ENCODE measurements at places on chromosomes 6 and 20.
A peak's percentile ranks its signal among the peaks of the same experiment; 100 is the strongest.

- DNase-seq: no peak
Observed at GRCh38 chr20:11227602-11228001, 553.8 kb upstream of the JAG1 start.

GRCh38 chr6:41939176-41939847 lies 2.3 kb downstream of the CCND3 start:
- DNase-seq: peak; percentile 64

- DNase-seq: no peak
Observed at GRCh38 chr20:29427201-29428060, 1830.0 kb upstream of the DEFB115 start.

GRCh38 chr6:17115251-17116116 lies 13.6 kb downstream of the STMND1 start:
- no peak for DNase-seq

GRCh38 chr20:13331536-13331935 lies 110.5 kb downstream of the ISM1 start:
- DNase-seq: no peak

GRCh38 chr20:43287637-43288036 lies 97.9 kb upstream of the PTPRT start:
- no peak for DNase-seq

DNA sequence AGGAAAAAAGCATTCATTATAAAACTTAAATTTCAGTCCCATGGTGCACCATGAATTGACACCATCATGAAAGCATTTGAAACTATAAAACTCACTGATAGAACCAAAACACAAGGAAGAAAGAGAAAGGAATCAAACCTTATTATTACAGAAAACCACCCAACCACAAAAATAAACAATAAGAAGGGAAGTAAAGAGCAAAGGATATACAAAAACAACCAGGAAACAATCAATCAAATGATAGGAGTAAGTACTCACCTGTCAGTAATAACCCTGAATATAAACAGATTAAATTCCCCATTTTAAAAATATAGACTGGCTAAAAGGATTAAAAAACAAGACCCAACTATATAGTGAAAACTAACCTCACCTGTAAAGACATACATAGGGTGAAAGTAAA lies 5.8 kb downstream of the SLPI start:
- DNase-seq: no peak

DNA sequence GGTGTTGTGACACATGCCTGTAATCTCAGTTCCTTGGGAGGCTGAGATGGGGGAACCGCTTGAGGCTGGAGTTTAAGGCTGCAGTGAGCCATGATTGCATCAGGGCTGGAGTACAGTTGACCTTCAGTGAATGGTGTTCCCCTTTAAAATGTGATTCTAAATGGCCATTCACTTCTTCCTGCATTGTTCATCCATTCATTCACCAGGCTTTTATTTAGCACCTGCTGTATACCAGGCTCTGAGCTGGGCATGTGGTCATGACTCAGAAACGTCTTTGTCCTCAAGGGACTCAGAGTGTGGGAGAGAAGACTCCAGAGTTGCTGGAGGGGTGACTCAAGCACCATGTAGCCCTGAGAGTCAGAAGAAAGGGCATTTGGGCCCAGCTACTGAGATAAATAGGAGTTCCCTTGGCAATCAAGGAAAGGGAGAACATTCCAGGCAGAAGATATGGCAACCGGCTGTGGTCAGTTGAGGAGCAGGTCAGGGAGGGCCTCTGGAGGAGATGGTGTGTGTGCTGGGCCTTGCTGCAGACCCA lies 101.1 kb downstream of the DLGAP4 start:
- DNase-seq: no peak

DNA sequence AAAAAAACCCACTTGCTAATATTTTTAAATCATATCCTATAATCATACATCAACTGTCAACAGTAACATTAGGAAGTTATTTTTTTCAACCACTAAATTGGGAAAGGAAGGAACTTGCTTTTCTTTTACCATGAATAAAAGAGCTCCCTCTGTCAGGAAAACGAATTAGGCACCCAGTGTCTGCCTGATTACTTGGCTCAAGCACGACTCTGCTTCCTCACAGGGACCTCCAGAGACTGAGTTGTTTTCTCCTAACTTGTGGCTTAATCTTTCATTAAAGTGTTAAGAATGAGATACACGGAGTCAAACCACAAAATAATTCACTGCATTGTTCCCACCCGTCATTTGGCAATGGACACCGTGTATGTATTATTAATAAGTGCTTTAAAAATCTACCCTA lies 1405.1 kb upstream of the EYS start:
- DNase-seq: no peak

DNA sequence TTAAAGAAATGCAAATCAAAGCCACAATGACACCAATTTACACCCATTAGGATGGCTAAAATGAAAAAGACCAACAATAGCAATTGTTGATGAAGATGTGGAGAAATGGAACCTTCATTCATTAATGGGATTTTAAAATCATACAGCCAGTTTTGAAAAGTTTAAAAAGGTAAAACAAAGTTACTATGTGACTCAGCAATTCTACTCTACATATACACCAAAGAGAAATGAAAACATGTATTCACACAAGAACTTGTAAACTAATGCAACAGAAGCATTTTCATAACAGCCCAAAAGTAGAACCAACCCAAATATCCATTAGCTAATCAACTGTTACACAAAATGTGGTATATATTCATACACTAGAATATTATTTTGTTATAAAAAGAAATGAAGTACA lies 75.7 kb downstream of the PDSS2 start:
- DNase-seq: no peak

GRCh38 chr6:108510461-108511319 lies 50.0 kb upstream of the FOXO3 start:
- no peak for DNase-seq

DNA sequence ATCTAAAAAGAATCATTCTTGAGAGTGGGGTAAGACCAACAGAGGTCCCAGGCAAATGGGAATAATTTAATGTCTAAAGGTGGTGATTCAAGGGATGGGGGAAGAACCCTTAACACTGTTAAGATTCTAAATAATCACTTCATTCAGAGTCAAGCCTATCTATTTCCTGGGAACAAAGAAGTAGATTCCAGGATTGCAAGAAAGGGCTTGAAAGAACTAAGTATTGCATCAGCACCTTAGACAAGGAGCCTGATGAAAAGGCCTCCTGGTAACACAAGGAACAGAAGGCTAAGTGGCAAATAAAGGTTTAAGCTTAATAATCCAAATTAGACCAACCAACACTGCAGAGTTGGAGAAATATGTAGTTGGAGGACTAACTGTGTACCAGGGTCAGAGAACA lies 620.7 kb upstream of the BTBD3 start:
- DNase-seq: no peak

- no peak for DNase-seq
Observed at GRCh38 chr6:149468179-149468578, 16.6 kb downstream of the ZC3H12D start.

DNA sequence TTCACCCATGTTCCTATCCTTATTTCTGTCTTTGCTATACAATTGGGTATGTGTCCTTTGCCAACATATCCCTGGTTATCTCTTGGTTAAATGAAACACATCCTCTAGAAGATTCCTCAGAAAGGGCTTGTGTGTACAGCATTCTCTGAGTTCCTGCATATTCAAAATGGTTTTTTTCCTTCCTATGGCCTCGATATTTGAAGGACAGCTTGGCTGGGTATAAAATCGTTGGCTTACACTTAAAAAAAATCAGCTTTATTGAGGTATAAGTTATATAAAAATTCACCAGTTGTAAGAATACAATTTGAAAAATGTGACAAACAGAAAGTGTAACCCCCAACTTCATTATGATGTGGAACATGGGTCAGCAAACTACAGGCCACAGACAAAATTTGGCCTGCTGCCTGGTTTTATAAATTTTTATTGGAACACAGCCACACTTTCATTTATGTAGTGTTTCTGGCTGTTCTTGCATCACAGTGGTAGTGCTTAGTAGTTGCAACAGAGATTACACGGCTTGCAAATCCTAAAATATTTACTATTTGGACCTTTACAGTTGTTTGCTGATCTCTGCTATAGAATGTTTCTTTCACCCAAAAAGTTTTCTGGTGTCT lies 16.7 kb downstream of the PCMT1 start:
- DNase-seq: no peak

- DNase-seq: no peak
Observed at GRCh38 chr6:34021554-34022190, 124.2 kb downstream of the GRM4 start.

- no peak for DNase-seq
Observed at GRCh38 chr6:165266621-165267020, 42.8 kb downstream of the C6orf118 start.

DNA sequence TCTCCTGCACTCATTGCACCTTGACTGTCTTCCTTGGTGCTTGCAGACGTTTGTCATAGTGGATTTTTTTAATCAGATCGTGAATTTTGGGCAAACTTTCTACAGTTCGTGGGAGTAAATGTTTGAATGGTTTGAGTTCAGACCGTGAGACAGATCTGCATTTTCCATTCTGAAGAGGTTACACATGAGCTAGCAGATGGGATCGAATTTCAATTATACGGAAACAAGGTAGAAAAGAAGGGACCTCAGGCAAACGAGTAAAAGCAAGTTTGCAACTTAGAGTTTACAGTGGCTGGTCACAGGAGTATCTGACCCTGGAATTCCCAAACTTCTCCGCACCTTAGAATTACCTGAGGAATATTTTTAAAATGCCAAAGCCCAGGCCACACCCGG lies 17.2 kb upstream of the NCR2 start:
- no peak for DNase-seq

GRCh38 chr6:40505191-40505810 lies 81.9 kb downstream of the LRFN2 start:
- no peak for DNase-seq

DNA sequence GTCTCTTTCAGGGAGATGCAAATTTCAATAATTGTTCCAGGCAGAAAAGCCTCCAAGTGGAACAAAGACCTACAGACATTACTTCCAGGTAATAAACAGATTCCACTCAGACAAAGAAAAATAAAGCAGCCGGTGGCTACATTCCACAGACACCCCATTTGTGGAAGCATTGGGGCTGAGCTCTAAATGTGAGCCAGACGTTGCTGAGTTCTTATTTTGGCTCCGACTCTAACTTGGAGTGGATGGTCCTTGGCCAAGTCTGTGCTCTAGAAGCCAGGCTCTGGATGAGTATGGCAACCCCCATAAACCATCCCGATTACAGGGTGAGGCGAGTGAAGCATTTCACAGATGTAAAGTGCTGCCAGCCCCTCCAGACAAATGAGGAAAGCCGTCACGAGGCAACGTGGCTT lies 6.6 kb downstream of the TRAM2 start:
- no peak for DNase-seq

DNA sequence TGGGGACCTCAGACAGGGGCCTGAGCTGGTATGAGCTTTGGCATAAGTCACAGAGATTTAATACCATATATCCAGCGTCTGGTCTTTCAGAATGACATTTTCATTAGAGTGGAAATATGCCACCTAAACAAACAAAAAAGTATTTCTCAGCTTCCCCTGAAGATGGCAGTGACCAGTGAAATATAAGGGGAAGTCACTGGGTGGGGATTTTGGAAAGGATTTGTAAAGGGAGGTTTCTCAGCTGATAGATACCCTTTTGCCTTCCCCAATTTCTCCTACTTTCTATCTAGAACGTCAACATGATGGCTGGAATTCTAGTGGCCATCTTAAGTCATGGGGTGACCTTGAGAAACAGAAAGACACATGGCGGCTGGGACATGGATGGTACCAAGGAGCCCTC lies 137.7 kb upstream of the LRFN2 start:
- DNase-seq: no peak

DNA sequence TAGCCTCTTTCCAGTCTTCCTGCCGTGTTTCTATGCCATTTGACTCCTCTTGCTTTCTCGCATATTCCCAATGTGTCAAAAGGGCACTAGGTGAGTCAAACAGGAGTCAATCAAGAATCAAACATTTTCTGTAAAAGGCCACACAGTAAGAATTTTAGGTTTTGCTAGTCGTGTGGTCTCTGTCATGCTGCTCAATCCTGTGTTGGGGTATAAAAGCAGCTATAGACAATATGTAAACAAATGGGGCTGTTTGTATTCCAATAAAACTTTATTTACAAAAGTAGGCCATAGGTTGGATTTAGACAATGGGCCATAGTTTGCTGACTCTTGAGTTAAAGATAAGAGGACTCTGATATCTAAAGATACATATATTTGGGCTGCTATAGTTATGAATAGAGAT lies 235.4 kb upstream of the BTBD3 start:
- no peak for DNase-seq

GRCh38 chr20:47857569-47858464 lies 72.5 kb upstream of the SULF2 start:
- DNase-seq: no peak

- DNase-seq: no peak
Observed at GRCh38 chr6:1110941-1111349, 201.0 kb upstream of the FOXQ1 start.
